ENCODE measurements at places on chromosomes 6 and 20. TPM values are rescaled to one million over a fixed set of nuclear protein-coding genes. Genes with fewer than 3 reads are reported as not detected.

DNA sequence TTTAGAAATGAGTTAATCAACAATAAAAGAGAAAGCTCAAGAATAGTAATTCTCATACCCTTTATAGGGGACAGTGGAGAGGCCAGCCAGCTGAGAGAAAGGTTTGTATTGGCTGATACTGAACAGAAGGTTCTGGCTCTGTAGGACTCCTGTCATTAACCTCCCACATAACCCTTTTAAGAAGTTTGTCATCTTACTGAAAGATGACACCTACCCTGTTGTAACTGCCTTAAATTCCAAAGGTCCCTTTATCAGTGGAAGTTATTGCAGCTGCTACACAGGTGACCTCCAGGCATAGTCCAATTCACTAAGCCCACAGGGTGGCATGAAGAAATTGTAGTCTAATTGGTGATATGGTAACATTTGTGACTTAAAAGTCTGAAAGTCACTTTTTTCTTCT lies 790.1 kb downstream of the TENT5A start:
- H3K4me3 ChIP-seq: no peak overlapping the region
- no peak for DNase-seq
- H3K27ac ChIP-seq: no peak overlapping the region
- no peaks in the 10 kb centered on the region for H3K4me1 ChIP-seq
- H3K27me3 ChIP-seq: no peaks in the 10 kb centered on the region
- no peaks in the 10 kb centered on the region for H3K36me3 ChIP-seq

HCK gene
- 0.82 TPM for total RNA-seq

- no peak overlapping the region for H3K27ac ChIP-seq
- H3K4me1 ChIP-seq: no peaks in the 10 kb centered on the region
- DNase-seq: no peak
Observed at GRCh38 chr6:7960848-7961247, 50.3 kb upstream of the TXNDC5 start.

OVOL2 gene
- total RNA-seq: 11.4 TPM

DNA sequence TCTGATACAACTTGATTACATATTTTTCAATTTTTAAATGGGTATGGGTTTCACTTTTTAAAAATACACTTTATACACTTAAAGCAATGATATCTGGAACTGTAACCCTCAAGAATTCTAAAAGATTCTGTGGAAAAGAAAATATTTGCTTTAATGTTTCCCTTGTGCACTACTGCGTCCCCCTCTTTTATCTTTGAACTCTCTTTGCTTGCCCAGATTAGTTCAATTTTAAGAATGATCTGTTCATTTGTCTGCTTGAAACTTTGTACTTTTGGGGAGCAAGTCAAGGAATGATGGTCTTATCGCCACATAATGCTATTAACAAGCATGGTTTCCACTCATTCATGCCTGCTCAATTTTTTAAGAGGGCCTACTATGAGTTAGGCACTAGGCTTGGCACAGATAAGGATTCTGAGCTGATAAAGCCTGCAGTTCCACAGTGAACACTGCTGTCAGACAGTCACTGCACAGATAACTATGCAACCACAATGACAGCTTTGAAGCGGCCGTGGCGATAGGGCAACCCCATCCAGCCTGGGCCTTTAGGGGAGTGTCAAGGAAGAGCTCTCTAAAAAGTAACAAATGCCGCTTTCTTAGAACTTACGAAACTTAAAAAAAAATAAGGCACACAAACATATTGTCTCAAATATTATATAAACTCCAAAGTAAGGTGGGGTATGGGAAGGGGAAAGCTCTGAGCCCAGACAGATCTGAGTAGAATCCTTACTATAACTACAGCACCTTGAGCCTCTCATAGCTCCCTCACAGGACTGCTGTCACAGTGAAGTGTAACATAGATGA lies 29.7 kb downstream of the FYN start:
- no peak overlapping the region for H3K4me3 ChIP-seq
- H3K4me1 ChIP-seq: peaks cover 31% of the 10 kb centered on the region
- H3K27me3 ChIP-seq: no peaks in the 10 kb centered on the region
- no peak overlapping the region for H3K27ac ChIP-seq

- DNase-seq: no peak
- H3K27me3 ChIP-seq: no peaks in the 10 kb centered on the region
- H3K36me3 ChIP-seq: no peaks in the 10 kb centered on the region
- H3K4me1 ChIP-seq: no peaks in the 10 kb centered on the region
- no peak overlapping the region for H3K27ac ChIP-seq
Observed at GRCh38 chr6:54467384-54467783, 159.1 kb downstream of the TINAG start.

Measured in H1 (cell line).